NCI-H1694 treated with DMSO at 0.1 percent for 48 hours (cell line): ENCODE measurements at places on chromosomes 2 and 18.

GRCh38 chr2:233060501-233060979 lies 398 bp downstream of the INPP5D start:
- DNase-seq, result no peak

DNA sequence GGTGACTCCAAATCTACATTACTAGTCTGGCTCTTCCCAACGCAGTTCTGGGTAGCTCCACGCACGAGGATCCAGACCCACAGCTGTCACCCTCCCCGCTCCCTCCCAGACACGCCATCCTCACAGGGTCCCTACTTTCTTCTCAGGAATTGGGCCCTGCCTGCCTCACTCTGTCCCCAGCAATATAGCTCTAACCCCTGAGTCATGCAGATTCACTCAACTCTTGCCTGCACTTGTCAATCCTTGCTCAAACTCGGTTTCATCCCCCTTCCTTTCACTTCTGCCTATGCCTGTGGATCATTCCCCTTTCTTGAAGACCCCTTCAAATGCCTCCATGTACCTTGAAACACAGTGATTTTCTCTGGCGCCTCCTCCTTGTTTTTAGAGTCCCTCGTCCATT lies 5.0 kb downstream of the ST8SIA5 start:
- DNase-seq, result no peak

GRCh38 chr2:141331127-141331526 lies 799.7 kb downstream of the LRP1B start:
- no peak for DNase-seq

DNA sequence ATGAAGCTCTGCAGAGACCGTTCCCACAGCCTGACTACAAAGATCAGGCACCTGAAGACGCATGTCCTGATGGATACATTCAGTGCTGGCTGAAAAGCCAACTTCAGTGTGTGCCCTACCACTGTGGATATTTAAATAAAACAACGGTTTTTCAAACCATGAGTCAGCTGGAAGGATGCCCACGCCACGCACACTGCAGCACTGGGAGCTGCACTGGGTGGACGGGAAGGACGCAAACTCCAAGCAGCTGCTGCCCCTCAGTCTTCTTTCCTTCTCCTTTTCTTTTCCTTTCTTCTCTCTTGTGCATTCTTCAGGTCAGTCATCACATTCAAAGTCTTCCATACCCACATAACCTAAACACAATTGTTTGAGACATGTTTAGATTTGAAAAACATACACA lies 7.9 kb downstream of the TMEM18 start:
- DNase-seq, result no peak

DNA sequence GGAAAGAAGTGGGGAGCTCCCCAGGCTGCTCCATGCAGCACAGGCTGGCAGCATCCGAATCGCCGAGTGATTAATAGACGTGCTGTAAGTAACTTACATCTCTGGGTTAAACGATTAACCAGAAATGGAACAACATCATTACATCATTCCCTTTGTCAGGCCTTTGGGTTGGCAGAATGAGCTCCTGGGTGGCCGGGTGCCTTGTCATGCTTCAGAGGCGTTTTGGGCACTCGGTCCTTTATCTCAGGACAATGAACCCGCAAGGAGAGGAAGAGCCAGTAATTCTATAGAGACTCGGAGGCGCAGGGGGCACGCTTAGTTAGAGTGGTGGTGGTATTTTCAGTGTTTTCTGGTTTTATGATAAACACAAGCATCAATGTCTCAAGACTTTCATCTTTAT lies 146.9 kb upstream of the TPO start:
- no peak for DNase-seq

DNA sequence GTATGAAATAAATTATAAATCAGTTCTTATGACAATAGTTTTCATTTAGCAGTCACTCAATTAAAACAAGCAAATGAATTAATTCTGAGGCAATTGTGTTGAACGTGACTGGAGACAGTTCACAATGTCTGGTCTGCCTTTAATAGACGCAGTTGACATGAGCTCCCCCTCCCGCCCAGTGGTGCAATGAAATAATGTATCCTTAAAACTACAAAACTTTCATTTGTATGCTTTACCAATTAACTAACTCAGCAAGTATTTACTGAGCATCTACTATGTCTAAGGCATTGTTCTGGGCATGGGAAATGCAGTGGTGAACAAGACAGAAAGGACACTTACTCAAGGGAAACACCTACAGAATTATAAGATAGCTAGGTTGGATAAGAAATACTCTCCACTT lies 3.5 kb upstream of the DSC2 start:
- no peak for DNase-seq

- no peak for DNase-seq
Measured at GRCh38 chr2:200943527-200944105, 19.8 kb downstream of the ORC2 start.

DNA sequence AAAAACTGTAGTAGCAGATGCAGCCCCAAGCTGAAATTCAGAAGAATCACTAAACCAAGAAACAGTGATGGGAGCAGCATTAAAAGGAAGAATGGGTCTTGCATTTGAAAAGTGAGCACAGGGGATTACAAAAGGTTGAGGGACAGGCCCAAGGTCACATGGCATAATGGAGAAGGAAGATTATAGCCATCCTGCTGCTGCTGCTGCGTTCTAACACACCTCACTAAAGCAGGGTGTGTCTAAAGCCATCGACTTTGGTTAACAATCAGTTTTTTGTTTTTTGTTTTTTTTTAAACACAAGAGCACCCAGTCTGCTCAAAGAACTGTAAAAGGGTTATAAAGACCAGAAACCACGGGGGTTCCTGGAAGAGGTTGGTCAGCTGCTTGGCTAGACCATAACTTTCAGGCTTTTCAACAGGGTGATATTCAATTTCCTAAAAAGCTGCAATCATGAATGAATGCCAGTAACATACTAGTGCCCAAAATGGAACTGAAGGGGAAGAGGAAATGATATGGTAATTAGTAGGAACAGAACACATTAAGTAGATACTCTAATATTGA lies 102.6 kb downstream of the MYO5B start:
- DNase-seq, result no peak

DNA sequence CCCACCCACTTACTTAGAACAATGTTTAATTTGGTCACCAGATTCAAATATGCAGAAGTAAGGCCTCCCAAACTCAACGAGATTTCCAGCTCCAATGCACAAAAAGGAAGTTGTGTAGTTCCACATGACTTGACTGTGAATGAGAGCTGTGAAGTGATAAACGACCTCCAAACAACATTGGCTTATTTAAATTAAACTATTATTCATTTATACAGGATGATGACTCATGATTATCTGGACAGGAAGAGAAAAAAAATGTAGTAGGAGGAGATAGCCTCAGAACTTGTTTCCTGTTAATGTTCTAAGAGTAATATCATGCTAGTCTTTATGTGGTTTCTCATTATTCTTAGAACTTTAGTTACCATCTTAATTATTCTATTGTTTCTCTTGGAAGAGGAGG lies 237.3 kb downstream of the C1D start:
- DNase-seq, result no peak

DNA sequence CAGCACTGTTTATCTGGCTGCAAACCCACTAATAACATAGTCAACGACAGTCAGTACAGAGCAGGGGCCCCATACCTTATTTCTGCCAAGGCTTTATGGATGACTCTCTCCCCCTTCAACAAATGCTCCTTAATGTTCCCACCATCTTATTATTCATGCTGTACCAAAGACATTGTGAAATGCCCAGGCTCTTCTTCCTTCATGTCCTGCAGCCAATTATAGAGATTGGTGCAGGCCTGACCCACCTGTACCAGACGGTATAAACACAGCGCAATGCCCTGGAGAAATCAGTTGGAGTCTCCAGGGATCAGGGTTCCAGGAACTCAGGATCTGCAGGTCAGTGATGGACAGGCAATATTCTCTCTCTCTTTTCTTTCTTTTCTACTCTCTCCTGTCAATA lies at the start of gene IL1F10:
TSS of gene IL1F10 (plus strand) at position 290 of the 400 bp plus-strand sequence. CDS start 4,769 bp downstream, outside the sequence.
- no peak for DNase-seq

DNA sequence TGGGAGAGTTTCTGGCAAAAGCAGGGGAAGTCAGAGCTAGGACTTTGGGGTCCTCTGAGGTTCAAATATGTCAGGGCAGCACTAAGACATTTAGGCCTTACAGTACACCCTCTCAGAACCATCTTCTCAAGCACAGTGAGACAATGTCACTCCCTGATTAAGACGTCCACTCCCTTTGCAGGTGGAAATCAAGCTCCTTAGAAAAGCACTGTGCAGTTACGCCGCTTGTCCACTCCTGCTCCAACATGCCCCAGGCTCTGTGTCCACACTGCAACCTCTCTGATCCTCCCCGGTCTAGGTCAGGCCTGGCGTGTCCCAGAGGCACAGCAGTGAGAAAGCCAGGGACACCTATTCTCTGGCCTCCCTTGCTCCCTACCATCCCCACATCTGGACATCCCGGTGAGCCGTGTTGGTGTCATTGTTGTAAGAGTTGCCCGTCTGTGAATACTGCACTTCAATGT lies 528.6 kb upstream of the ID2 start:
- no peak for DNase-seq

GRCh38 chr2:120876526-120877280 lies 141.0 kb downstream of the GLI2 start:
- DNase-seq, result no peak

GRCh38 chr2:211512806-211513205 lies 956.4 kb downstream of the CPS1 start:
- no peak for DNase-seq

DNA sequence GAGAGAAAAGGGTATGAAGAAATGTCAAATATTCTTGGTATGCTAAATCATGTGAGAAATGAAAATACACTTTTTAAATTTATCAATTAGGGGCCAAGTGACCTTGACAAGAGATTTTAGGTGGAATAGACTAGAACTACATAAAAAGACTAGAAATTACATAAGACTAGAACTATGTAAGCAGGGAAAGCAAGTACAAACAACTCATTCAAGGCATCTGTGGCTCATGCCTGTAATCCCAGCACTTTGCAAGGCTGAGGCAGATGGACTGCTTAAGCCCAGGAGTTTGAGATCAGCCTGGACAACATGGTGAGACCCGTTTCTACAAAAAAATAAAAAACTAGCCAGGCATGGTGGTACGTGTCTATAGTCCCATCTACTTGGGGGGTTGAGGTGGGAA lies 20.3 kb downstream of the SF3B1 start:
- no peak for DNase-seq
